ENCODE measurements at places on chromosomes 13 and 19. TPM values are rescaled to one million over a fixed set of nuclear protein-coding genes. Genes with fewer than 3 reads are reported as not detected.

GRCh38 chr13:80348314-80348713 is 7.4 kb upstream of the SPRY2 start:
- H3K36me3 ChIP-seq: no peaks in the 10 kb centered on the region
- no peak overlapping the region for H3K27ac ChIP-seq
- H3K27me3 ChIP-seq: no peaks in the 10 kb centered on the region

RNF113B gene
- total RNA-seq: not detected

ZNF253 gene
- total RNA-seq: 8.4 TPM

PRR22 gene
- total RNA-seq: 3.6 TPM

DNA sequence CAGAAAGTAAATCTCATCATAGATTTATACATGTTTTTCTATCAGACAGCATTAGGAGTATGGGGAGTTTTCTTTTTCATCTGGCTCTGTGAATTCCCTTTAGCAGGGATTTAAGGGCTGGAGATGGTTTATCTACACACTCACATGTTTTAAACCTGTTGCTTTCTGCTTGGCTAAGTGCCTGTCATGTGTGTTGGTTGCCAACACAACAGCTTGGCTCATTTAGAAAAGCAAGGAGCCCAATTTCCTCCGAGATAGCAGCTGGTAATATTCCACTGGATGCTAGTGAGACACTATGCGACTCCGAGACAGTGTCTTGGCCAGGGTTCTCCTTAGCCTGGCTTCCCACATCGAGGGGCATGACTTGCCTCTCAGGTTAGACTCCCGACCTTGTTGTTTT is 83.3 kb downstream of the KLF5 start:
- H3K4me3 ChIP-seq: no peak overlapping the region
- DNase-seq: peak; percentile 5
- no peaks in the 10 kb centered on the region for H3K27me3 ChIP-seq
- H3K36me3 ChIP-seq: no peaks in the 10 kb centered on the region
- no peaks in the 10 kb centered on the region for H3K4me1 ChIP-seq

- no peak overlapping the region for H3K27ac ChIP-seq
- H3K27me3 ChIP-seq: no peaks in the 10 kb centered on the region
Observed at GRCh38 chr19:14110650-14111049, 6.9 kb downstream of the PRKACA start.

GRCh38 chr13:24050292-24050711 is 110.2 kb upstream of the SPATA13 start:
- no peak overlapping the region for H3K27ac ChIP-seq
- no peak overlapping the region for H3K4me3 ChIP-seq
- H3K36me3 ChIP-seq: no peaks in the 10 kb centered on the region

GRCh38 chr13:41847216-41847615 is 113.7 kb downstream of the VWA8 start:
- no peaks in the 10 kb centered on the region for H3K36me3 ChIP-seq
- no peak for DNase-seq
- no peaks in the 10 kb centered on the region for H3K4me1 ChIP-seq
- no peak overlapping the region for H3K27ac ChIP-seq
- no peak overlapping the region for H3K4me3 ChIP-seq

ATP1A3 gene
- total RNA-seq: not detected

All from endothelial cell of umbilical vein (primary cell).